HCT116 (cell line): ENCODE measurements at places on chromosomes 7 and 10. TPM values are rescaled to one million over a fixed set of nuclear protein-coding genes. Genes with fewer than 3 reads are reported as not detected.

GRCh38 chr7:13099154-13099795 is 411.8 kb downstream of the ARL4A start:
- DNase-seq = no peak

GRCh38 chr7:44750424-44750823 is 1.8 kb downstream of the ZMIZ2 start:
- DNase-seq = no peak

Gene TNPO3
- 58.5 TPM for total RNA-seq

- no peak for DNase-seq
Observed at GRCh38 chr10:132624061-132624846, 86.7 kb downstream of the INPP5A start.

Gene IQCE
- total RNA-seq = 21.4 TPM

Gene NUTM2D
- total RNA-seq = 2.8 TPM

- DNase-seq = peak; percentile 79
Observed at GRCh38 chr10:124532106-124532641, 70.6 kb downstream of the LHPP start.

DNA sequence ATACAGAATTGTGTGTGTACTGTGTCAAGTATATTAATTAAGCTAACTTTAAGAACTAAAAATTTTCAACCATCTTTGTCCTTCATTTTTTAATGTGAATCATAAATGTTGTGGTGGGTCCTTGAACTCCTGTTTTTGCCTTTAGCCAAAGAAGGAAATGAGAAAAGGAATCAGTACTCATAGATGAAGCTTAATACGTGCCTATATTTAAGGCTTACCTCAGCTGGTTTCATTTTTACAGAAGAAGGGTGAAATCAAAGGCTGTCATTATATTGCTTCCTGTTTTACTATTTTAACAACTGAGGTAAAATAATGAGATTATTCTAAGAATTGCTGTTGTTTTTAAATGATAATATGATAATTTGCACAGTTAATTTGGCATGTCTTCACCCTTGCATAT is 6.3 kb upstream of the SNX13 start:
- DNase-seq = no peak

- DNase-seq = no peak
Observed at GRCh38 chr10:131274883-131275282, 36.6 kb downstream of the TCERG1L start.

- no peak for DNase-seq
Observed at GRCh38 chr10:85862771-85863170, 503.8 kb downstream of the GRID1 start.

Gene GJD4
- total RNA-seq = not detected

- DNase-seq = no peak
Observed at GRCh38 chr7:738723-739454, 11.8 kb upstream of the PRKAR1B start.

DNA sequence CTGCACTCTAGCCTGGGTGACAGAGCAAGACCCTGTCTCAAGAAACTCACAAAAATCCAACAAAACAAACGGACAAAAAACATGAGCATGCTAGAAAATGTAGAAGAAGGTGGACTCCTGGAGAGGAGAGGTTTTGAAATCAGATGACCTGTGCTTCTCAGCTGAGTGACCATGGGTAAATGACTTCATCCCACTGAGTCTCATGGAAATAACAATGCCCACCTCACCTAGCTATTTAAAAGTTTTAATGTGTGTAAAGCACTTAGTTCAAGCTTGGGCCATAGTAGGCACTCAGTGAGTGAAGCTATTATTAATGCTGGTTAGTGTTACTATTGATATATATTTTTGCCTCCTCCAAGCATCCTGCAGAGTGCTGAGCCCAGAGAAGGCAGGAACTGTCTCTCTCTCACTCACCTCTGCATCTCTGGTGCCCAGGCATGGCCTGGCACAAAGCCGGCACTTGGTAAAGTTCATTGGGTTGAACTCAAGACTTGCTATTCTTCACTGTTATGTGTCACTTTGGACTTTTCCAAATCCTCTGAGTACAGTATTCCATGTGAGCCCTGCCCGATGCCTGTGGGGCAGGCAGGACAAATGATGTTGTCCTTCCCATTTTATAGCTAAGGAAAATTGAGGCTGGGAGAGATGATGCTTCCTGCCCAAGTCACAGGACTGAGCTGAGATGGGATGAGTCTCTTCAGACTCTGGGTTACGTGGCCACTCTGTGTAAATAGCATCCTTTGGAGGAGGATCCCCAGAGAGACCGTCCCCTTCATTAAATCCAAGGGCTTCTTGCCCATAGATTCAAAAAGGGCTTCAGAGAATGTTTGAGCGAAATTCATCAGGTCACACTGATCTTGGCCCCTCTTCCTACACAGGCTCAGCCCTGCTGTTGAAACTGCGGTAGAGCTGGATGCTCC is 81.4 kb upstream of the EMX2 start:
- DNase-seq = no peak

Gene SLC39A12
- not detected for total RNA-seq

GRCh38 chr7:91242097-91242844 is 22.0 kb upstream of the FZD1 start:
- DNase-seq = no peak

GRCh38 chr7:30700941-30701340 is 18.7 kb upstream of the CRHR2 start:
- DNase-seq = no peak

Gene BUB3
- 271 TPM for total RNA-seq

Gene ASZ1
- not detected for total RNA-seq

DNA sequence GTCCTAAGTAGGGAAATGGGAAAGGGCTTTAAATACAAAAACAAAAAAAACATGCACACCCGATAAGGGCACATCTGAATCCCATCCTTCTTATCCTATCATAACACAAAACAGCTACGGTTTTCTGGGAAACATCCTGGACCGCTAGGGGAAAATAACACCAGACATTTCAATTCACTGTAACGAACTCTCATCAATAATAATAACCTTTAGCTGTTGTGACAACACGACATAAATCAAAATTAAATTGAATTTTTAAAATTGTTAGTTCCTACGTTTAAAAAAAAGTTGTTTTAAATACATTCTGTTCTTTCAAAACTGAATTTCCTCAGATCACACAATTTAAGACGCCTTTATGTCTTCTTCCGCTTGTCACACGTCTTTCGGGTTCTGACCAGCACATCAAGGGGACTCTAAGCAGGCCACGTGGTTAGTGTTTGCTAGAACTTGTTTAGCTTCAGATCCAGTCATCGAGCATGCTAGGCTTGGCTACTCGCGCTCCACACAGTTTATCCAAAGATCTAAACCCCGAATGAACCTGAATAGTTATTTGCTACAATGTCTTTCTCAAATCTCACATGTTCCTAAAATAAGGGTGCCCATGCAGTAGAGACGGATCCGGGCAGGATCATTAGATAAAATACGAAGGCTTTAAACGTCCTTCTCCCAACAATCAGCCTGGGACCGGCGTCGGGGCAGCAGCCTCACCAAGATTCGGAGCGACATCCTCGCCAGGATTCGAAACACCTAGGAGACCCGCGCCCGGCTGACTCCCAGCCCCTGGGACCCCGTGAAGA is 839 bp downstream of the IKZF5 start:
- peak; percentile 43 for DNase-seq

DNA sequence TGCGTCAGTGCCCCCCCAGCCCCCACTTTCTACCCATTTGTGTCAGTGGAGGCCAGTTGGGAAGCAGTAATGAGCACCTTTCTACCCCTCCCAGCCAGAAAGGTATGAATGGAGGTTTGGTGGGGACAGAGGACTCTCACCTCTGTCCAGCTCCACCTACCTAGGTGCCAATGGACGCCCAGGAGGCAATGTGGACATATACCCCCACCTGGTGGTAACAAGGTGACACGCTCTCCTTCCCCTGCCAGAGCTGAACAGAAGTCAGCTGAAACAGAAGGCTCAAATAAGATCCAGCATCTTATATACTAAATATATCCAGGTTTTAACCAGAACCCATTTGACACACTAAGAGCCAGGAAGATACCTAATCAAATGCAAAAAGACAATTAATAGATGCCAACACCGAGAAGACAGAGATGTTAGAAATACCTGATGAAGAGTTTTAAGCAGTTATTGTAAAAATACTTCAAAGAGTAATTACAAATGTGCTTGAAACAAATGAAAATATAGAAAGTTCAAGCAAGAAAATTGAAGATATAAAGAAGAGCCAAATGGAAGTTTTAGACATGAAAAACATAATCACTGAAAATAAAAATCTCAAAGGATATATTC is 18.4 kb upstream of the SORCS3 start:
- peak; percentile 55 for DNase-seq

GRCh38 chr7:121916211-121916610 is 43.2 kb downstream of the PTPRZ1 start:
- no peak for DNase-seq

GRCh38 chr7:151186640-151187408 is at the start of gene ASB10:
ASB10 (minus strand) TSS chr7:151187250; CDS start chr7:151187130, 120 bp downstream.
- DNase-seq = no peak

DNA sequence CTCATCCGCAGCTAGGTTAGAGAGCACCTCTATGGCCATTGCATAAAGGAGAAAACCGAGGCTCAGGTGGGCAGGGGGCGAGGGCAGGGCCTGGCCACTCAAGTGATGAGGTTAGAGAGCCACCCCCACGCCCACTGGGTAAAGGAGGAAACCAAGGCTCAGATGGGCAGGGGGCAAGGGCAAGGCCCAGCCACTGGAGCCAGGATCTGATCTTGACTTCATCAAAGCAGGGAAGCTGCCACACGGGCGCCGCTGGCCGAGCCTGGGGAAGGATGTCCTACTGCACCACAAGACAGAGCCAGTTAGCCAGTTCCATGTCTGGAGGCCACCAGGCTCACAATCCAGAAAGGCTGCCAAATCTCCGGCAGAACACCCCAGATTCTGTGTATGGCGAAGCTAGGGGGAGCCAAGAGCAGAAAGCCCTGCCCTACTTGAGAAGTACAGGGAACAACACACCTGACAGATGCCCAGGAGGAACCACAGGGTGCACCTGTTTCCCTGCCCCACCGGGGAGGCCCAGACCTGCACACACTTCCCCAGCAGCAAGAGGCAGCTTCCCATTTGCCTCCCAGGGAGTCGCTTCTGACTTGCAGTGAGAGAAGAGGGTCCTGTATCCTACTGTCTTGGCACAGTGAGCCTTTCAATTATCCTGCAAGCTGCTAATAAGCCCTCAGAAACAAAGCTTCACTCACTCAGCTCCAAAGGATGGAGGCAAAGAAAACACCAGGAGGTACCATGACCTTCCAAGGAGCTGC is 101.9 kb downstream of the TNS3 start:
- DNase-seq = no peak

Gene LIPN
- total RNA-seq = not detected

DNA sequence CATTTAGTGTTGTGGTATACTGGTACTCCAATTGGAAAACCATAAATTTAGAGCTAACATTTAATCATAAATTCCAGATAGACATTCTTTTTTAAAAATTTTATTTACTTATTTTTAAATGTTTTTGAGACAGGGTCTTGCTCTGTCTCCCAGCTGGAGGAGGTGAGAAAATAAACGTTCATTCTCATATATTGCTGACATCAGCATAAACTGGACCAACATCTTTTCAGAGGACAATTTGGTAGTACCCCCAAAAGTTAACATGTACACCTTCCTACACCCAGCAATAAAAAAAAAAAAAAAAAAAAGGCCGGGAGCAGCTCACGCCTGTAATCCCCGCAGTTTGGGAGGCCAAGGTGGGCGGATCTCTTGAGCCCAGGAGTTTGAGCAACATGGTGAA is 5.2 kb downstream of the TAS2R60 start:
- DNase-seq = no peak

DNA sequence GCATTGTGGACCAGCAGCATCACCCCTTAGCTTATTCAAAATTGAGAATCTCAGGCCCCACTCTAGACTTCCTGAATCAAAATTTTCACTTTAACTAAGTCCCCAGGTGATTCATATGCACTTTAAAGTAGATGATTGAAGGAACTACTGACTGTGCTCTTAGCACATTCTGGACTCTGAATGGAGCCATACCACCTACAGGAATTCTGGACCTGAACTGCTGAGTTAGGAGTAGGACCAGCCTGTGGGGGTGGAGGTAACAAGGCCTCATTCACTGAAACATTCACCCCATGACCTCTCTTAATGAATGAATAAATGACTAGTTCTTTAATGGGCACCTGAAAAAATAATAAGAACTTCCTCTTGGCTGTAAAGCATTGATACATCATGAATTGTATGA is 7.3 kb downstream of the PDK4 start:
- DNase-seq = no peak
